Uterus (tissue), 4 donors: ENCODE measurements at places on chromosomes 1 and 21. TPM values are rescaled to one million over a fixed set of nuclear protein-coding genes. Genes with fewer than 3 reads are reported as not detected.

COL24A1 gene
- not detected for total RNA-seq

UBAP2L gene
- 19.0 TPM for total RNA-seq

DNA sequence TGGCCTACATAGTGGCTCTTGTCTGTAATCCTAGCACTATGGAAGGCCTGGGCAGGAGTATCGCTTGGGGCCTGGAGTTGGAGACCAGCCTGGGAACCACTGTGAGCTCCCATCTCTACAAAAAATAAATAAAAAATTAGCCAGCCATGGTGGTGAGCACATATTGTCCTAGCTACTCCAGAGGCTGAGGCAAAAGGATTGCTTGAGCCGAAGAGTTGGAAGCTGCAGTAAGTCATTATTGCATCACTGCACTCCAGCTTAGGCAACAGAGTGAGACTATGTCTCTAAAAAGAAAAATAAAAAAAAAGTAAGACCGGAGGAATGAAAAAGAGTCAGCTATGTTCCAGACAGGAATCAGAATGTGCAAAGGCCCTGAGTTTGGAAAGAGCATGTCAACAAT, 115.3 kb downstream of the CYYR1 start:
- no peak for DNase-seq

PFKFB2 gene
- total RNA-seq = 5.0 TPM

DNA sequence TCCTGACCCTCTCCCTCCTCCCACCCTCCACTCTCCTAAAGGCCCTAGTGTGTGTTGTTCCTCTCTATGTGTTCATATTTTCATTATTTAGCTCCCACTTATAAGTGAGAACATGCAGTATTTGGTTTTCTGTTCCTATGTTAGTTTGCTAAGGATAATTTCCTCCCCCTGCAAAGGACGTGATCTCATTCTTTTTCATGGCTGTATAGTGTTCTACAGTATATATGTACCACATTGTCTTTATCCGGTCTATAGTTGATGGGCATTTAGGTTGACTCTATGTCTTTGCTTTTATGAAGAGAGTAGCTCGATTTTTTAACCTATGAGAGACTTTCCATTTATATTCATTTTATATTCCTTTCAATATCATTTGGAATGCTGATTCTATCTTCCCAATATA, 7.9 kb upstream of the PTBP2 start:
- no peak for DNase-seq

DNA sequence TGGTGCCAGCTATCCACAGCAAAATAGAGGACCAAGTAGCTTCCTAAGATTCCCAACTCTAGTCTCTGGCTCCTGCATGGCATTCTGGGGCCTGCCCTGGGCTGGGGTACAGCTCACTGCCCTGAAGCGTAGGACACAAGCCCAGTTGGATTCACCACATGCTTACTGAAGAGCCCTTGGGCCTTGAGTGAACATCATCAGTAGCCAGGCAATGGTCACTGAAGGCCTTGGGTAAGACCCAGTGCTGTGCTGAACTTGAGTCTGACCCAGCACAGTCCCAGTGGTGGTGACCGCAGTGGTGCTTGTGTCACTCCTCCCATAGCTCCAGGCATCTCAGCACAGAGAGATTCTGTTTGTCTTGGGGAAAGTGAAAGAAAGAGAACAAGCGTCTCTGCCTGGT, 7.7 kb upstream of the LCE3A start:
- no peak for DNase-seq

KRTAP6-1 gene
- not detected for total RNA-seq

TRIM63 gene
- not detected for total RNA-seq

COL11A1 gene
- total RNA-seq = 0.76 TPM

GRCh38 chr1:6614019-6614928, 743 bp downstream of the PHF13 start:
- DNase-seq = peak; percentile 69

CDCA8 gene
- total RNA-seq = not detected

DNA sequence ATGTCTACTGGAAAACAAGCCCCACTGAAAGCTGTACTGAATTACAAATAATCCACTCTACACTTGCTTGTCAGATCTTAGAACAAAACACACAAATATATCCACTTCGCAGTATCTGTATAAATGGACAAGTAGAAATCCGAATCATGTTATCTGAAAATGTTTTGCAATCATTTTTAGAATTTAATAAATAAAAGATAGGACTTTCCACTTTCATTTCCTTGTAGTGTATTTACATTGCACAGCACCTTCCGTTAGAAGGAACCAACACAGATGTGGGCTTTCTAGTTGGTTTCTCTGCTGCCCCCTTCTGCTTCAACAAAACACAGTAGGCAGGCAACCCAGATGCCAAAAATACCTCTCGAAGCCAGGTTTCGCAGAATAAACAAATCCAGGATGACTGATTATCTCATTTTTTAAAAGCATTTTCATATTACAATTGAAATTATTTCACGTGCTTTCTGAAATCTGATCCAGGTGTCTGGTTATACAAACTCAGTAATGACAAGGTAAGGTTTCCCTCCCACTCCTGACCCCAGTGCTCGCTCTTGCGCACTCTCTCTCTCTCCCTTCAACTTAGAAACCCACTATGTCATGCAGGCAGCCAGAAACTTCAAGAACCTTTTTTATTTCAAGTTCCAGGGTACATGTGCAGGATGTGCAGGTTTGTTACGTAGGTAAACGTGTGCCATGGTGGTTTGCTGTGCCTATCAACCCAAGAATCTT, 389.9 kb downstream of the SMYD3 start:
- DNase-seq = no peak

TNNT2 gene
- total RNA-seq = not detected

GRCh38 chr21:39014747-39015146, 168.5 kb downstream of the PSMG1 start:
- DNase-seq = no peak

- no peak for DNase-seq
These were observed 22.8 kb downstream of the PHC2 start for GRCh38 chr1:33408093-33408436.

HSD3B1 gene
- total RNA-seq = not detected

DNA sequence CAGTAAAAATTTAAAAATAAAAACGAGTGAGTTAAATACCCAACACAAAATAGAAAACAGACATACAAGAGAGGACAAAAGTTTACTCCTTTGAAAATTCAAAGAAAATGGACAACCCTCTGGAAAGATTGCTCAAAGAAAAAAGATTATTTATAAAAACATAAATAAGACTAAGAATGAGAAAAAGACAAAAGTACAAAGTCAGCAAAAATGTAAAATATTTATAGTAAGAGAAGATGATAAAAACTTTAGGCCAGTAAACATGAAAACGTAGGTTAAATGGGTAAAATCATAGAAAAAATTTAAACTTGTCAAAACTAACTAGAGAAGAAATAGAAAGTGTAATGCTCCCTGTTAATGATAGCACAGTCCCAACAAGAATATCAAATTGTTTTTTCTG, 31.9 kb upstream of the SLC45A1 start:
- DNase-seq = no peak

- no peak for DNase-seq
These were observed 24.3 kb downstream of the DDAH1 start for GRCh38 chr1:85440612-85441011.

CCDC18 gene
- 6.2 TPM for total RNA-seq

ACTN2 gene
- 28.9 TPM for total RNA-seq

DNA sequence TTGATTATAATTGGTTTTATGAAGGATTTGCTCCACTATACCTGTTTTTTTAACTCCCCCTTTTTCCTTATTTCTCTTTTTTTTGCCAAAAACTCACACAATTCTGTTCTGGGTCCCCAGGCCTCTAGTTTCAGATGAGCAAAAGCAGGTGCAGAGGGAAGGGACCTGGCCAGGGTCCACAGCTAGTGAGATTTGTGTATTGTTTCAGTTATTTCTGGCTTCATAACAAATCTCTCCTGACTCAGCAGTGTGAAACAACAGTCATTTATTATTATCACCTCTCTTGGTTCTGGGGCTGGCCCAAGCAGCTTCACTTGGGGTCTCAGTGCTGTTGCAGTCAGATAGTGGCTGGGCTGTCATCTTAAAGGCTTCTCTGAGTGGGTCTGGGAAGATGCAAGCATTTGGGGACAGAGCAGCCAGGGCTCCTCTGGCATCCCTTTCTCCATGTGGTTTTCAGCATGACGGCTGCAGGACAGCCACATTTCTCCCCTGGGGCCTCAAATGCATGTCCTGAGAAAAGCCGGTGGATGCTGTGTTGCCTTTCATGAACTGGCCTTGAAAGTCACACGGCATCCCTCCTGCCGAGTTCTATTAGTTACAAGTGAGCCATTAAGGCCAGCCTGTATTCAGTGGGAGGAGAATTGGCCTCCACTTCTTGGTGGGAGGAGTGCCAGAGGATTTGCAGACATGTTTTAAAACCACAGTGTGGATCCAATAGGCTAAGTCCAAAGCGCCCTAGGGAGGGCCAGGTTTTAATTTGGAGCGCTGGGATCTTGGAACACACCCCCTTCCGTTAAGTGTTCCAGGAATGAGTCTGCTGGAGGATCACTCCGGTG, 137.1 kb downstream of the CAMTA1 start:
- peak; percentile 81 for DNase-seq

DNA sequence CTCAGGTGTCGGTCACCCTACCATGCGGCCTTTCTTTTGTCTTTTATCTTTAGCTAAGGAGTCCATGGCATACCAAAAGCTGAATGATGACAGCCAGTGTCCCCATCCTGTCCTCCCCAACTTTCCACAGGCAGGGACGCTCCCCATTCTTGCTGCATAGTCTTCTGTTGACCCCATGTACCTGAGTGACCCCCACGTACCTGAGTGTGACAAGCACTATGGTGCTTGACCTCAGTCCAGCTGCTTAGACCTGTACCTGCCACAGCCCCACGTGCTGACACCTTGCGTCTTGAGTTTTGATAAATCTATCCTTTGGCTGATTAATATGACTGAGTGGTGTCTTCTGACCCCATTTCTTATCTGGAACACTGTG, 26.9 kb downstream of the SKI start:
- no peak for DNase-seq

PLA2G4A gene
- total RNA-seq = 32.7 TPM

DNA sequence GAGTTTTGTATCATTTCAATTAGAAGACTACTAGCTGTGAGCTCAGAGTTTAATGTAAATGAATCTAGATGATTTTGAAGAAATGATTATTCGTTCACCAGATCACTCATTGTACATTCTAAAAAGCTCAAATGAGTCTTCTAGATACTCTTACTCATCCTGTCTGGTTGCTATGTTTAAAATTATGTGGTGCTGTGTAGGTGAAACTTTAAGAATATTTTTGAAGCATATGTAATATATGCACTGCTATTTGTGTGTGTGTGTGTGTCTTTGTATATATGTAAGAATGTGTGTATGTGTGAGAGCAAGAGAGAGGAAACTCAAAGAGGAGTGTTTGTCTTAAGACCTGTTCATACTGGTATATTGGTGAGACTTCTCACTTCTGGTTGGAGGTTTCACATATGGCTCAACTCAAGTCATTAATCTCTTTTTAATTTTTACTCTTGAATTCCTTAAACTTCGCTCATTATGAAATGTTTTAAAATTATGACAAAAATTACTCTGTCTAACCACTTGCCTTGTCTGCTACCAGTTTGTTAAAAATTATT, 8.6 kb upstream of the C1orf105 start:
- DNase-seq = no peak

- no peak for DNase-seq
These were observed 72.3 kb downstream of the PLPP3 start for GRCh38 chr1:56506951-56507491.

DNA sequence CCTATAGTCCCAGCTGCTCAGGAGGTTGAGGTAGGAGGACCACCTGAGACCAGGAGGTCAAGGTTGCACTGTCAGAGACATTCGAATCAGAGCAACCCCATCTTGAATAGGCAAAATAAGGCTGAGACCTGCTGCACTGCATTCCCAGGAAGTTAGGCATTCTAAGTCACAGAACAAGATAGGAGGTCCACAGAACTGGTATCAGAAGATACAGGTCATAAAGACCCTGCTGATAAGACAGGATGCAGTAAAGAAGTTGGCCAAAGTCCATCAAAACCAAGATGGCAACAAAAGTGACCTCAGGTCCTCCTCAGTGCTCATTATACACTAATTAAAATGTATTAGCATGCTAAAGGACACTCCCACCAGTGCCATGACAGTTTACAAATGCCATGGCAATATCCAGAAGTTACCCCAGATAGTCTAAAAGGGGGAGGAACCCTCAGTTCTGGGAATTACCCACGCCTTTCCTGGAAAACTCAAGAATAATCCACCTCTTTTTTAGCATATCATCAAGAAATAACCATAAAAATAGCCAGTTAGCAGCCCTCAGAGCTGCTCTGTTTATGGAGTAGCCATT, 65.2 kb upstream of the KLHDC7A start:
- no peak for DNase-seq

GRCh38 chr1:175511496-175511895, 231.9 kb downstream of the TNR start:
- DNase-seq = no peak

GRCh38 chr1:241622669-241623068, 17.5 kb downstream of the CHML start:
- DNase-seq = no peak

GRCh38 chr1:109191377-109191776, 22.3 kb upstream of the SARS1 start:
- no peak for DNase-seq

FMO4 gene
- not detected for total RNA-seq

- DNase-seq = no peak
These were observed 42.5 kb upstream of the DISC1 start for GRCh38 chr1:231584117-231584516.

DNA sequence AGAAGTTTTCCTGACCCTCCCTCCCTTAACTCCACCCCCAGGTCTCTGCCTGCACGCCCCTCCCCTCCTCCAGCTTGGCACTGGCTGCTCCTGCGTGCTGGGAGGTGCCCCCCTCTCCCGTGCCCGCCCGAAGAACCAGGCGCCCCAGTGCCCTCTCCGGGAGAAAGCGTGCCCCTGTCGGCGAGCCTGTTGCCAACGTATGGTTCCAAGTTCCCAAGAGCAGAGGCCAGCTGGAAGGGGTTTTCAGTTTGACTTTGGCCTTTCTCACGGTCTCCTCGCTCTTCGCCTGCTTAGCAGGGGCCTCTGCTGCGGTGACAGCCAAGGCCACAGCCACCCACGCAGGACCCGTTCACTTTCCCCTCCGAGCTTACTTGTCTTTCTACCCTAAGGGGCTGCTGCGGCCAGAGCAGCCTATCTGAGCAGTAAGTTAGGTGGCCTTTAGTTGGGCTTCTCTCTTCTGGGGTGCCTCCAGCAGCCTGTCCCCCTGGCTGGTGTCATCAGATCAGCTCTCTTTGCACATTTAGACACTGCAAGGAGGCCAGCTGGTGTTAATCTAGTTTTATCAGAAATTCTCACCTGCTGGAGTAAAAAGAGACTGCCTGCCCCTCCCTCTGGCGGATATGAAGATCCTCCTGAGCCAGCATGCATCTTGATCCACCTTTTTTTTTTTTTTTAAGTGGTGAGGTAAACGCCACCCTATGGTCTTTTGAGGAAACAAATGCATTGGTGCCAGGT, 1.5 kb downstream of the STUM start:
- peak; percentile 40 for DNase-seq

DNA sequence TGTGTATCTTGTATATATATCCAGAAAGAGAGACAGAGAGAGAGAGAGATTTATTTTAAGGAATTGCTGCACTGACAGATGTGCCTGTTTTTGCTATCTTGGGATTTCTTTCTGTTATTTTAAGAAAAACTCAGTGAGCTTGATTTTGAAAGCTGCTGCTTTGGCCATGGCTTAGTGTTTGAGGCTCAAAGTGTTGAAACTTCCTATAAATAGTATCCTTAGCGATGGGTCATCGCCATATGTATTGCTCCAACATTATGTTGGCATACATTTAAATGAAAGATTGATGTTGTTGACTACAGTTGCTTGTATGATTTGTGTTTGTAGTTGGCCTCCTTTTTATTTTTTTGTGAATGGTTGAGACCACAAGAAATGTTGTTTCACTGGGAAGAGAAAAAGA, 29.0 kb upstream of the NTPCR start:
- no peak for DNase-seq

XCL1 gene
- total RNA-seq = not detected
